ENCODE measurements at places on chromosomes 6 and 20.

GRCh38 chr20:16349523-16350260, 223.6 kb downstream of the KIF16B start:
- no peak for DNase-seq

- no peak for DNase-seq
These were observed 2.8 kb upstream of the NUP153 start for GRCh38 chr6:17709476-17709875.

- no peak for DNase-seq
These were observed 643.8 kb downstream of the RFPL4B start for GRCh38 chr6:112990971-112991370.

GRCh38 chr6:161744211-161745067, 470.6 kb upstream of the AGPAT4 start:
- no peak for DNase-seq

DNA sequence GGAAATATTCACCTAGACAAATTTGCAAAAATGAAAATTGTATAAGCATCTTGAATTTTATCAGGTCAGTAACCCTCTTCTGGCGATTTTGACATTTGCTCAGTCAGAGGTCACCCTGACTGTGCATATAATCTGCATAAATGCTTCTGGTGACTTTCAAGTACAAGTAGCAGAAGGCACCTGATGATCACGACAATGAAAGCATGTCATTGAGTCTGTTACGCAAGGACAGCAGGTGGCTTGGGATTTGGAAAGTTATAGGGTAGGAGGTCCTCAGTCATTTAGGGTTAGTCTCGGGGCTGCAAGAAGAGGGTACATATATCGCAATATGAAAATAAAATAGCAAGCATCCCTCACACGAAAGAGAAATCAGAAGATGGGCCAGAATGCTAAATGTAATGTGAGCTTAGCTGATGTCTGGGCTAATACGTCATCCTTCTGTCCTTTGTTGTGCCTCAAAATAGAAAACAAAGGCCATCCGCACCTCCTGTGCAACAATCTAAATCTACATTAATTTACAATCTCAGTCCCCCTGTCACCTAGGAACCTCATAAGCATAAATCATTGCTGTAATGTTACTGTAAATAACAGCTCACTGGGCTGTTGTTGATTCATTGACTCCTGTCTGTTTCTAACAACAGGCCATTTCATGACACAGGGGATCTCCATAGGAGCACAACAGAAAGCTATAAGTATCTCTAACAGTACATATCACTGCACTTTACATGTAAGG, 155.2 kb upstream of the RSPO3 start:
- no peak for DNase-seq

Data from posterior vena cava (tissue), 2 donors.